ENCODE measurements at places on chromosomes 2 and 18. TPM values are rescaled to one million over a fixed set of nuclear protein-coding genes. Genes with fewer than 3 reads are reported as not detected.

DNA sequence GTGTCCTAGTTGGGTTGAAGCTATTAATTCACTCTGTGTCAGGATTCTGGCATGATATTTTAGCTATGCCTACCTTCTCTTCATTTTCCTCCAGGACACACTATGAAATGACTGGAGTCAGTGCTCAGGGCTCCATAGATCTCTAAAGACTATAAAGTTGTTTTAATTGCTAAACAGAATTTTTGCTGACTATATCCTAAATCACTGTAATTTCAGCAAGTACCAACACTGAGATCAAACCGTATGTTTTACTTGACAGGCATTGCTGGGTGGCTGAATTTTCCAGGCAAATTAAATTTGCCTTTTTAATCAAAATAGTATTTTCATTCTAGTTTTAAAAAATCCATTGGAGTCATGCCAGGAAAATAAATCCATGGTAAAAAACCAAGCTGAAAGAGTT lies 138.1 kb downstream of the LRP1B start:
- H3K4me1 ChIP-seq, result no peaks in the 10 kb centered on the region
- no peaks in the 10 kb centered on the region for H3K36me3 ChIP-seq
- no peak overlapping the region for H3K27ac ChIP-seq
- no peak overlapping the region for H3K4me3 ChIP-seq
- no peak for DNase-seq

GRCh38 chr18:22547807-22548561 lies 130.3 kb upstream of the CTAGE1 start:
- H3K27me3 ChIP-seq, result no peaks in the 10 kb centered on the region
- H3K4me1 ChIP-seq, result no peaks in the 10 kb centered on the region
- H3K4me3 ChIP-seq, result no peak overlapping the region
- H3K36me3 ChIP-seq, result no peaks in the 10 kb centered on the region
- no peak for DNase-seq
- no peak overlapping the region for H3K27ac ChIP-seq

DNA sequence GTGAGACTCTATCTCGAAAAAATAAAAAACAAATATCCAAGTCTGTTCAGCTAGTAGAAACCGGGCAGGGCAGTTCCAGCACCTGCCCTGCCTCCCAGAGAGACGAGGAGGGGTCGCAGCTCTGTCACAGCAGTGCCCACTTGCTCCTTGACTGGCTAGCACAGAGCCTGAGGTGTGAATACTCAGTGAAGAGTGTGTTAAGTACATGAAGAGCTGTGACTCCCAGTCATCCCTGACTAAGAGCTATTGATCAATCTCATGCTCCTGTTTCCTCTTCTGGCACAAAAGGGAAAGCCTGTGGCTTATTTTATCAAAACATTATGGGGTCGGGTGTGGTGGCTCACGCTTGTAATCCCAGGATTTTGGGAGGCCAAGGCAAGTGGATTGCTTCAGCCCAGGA lies 83.0 kb upstream of the FZD7 start:
- no peak overlapping the region for H3K27ac ChIP-seq
- H3K27me3 ChIP-seq, result peaks cover 9% of the 10 kb centered on the region
- H3K4me3 ChIP-seq, result no peak overlapping the region
- DNase-seq, result no peak
- no peaks in the 10 kb centered on the region for H3K36me3 ChIP-seq

DNA sequence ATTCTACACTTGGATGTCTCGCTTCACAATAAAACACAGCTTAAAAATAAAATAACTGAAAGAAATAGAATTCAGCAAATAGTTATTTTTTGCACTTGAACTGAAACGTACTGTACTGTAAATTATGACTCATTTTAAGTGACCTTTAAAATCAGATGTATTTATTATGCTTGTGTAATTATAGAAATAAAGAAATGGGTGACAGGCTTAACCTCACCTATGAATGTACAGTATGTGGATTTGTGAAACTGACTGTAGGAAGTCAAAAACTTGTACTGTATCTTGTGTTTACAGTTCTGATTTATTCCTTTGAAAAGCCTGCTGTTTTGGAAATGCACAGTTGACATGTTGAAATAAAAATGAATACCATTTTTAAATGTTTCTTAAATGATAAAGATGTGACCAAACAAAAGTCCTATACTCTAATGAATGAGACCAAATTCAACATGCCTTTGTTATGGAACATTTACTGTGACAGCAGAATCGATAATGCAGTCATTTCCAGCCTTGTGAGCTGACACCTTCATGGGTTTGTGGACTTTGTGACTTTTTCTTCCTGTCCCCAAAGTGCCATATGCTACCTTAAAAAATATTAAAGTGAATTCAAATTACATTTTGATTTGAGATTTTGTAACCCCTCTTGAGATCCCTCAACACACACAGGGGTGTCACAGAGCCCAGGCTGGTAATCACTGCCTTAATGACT lies 32.7 kb downstream of the NEMP2 start:
- peaks cover 14% of the 10 kb centered on the region for H3K4me1 ChIP-seq
- DNase-seq, result no peak
- no peaks in the 10 kb centered on the region for H3K27me3 ChIP-seq
- no peak overlapping the region for H3K4me3 ChIP-seq

DNA sequence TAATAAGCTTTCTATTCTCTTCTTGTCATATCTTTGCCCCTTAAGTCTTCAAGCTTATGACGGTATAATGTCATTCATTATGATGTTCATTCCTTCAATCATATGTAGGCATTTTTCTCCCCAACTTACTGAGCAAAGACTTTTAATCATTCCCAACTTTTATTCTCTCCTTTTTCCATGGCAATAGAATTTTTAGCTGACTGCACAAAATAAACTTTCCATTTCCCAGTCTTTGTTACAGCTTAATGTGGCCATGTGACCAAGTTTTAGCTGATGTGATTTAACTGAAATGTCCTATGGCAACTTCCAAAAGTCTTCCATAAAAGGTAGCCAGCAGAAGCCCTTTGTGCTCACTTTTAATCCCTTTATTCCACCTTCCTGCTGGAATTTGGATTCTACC lies 152.5 kb downstream of the ANKRD30B start:
- no peak overlapping the region for H3K27ac ChIP-seq
- H3K27me3 ChIP-seq, result no peaks in the 10 kb centered on the region
- no peak overlapping the region for H3K4me3 ChIP-seq
- H3K36me3 ChIP-seq, result no peaks in the 10 kb centered on the region

The ANKRD30BL gene
- total RNA-seq, result not detected

DNA sequence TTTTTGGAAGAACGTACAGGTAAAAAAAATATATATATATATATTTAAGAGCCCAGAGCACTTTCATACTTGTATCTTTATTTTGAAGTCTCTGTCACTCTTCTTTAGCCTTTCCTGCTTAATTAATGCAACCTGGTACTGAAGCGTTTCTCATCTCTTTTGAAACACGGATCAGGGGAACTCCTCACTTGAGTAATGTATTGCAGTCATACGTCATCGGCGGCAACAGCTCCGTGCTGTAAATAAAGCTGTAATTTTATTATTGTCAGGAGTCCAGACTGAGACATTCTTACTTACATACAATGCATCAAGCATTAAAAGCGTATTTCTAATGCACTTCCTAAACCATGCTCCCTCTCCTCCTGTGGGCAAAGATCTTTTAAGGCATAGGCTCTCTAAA lies 514.7 kb downstream of the SOX11 start:
- H3K27me3 ChIP-seq, result no peaks in the 10 kb centered on the region
- no peaks in the 10 kb centered on the region for H3K36me3 ChIP-seq
- H3K4me3 ChIP-seq, result no peak overlapping the region
- H3K4me1 ChIP-seq, result no peaks in the 10 kb centered on the region
- no peak overlapping the region for H3K27ac ChIP-seq

GRCh38 chr2:174555998-174556397 lies 41.6 kb downstream of the WIPF1 start:
- H3K4me3 ChIP-seq, result no peak overlapping the region
- no peak for DNase-seq
- peaks cover 40% of the 10 kb centered on the region for H3K4me1 ChIP-seq
- peaks cover 10% of the 10 kb centered on the region for H3K36me3 ChIP-seq
- H3K27me3 ChIP-seq, result no peaks in the 10 kb centered on the region
